ENCODE measurements at places on chromosomes 7 and 10.

GRCh38 chr7:46449743-46450142 lies 528.7 kb upstream of the IGFBP3 start:
- DNase-seq: no peak

GRCh38 chr10:90577569-90577968 lies 280.3 kb downstream of the HTR7 start:
- DNase-seq: no peak

GRCh38 chr7:39446546-39446945 lies 119.7 kb upstream of the YAE1 start:
- no peak for DNase-seq

- DNase-seq: no peak
Measured at GRCh38 chr7:47514818-47515217, 67.1 kb downstream of the TNS3 start.

- no peak for DNase-seq
Measured at GRCh38 chr10:106661767-106662140, 502.8 kb downstream of the SORCS1 start.

DNA sequence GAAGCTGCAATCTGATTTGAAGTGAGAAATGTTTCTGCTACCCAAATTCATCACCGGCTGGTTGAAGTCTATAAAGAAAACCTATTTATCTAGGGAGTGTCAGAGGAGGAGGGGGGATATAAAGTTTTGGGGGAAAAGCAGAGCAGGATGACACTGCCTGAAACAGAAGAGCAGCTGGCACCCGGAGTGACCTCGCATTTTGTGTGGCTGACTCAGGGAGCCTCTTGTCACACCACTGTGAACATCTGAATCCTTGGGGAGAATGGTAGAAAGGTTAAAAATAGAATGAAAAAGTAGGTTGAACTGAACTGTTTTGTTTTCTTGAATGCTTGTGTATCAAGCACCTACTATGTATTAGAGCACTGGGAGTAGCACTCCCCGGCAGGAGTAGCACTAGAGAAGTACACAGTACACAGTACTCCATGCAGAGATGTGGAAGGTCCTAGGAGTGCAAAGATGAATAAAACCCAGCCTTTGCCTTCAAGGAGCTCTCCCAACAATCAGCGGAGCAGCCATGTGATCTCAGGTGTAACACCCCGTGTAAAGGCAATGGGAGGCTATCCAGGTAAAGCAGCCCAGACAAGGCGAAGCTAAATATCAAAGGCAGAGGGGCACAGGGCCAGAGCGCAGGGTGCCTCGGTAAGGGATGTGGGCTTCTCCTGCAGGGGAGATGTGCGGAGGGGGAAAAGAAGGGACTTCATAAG lies 13.5 kb downstream of the CRTAC1 start:
- DNase-seq: no peak

GRCh38 chr10:85547460-85548023 lies 819.1 kb downstream of the GRID1 start:
- DNase-seq: no peak

DNA sequence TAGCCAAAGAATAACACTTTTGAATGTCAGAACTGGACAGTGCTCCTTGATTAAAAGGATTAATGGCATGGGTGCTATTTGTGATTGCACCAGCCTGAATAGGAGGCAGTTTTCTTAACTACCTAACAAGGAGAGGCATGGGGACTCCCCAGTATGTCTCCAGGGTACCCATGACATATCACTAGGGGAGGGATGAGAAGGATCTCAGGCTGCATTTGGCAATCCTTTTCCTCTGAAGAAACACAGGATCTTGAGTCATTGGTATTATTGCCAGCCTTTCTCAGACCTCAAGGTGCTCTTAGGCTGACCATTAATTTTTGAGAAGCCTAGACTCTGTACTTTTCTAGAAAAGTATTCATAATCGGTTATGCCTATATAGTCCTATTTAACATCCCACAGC lies 77.5 kb upstream of the NPVF start:
- DNase-seq: no peak

GRCh38 chr7:158814637-158815036 lies 14.7 kb downstream of the ESYT2 start:
- DNase-seq: no peak

DNA sequence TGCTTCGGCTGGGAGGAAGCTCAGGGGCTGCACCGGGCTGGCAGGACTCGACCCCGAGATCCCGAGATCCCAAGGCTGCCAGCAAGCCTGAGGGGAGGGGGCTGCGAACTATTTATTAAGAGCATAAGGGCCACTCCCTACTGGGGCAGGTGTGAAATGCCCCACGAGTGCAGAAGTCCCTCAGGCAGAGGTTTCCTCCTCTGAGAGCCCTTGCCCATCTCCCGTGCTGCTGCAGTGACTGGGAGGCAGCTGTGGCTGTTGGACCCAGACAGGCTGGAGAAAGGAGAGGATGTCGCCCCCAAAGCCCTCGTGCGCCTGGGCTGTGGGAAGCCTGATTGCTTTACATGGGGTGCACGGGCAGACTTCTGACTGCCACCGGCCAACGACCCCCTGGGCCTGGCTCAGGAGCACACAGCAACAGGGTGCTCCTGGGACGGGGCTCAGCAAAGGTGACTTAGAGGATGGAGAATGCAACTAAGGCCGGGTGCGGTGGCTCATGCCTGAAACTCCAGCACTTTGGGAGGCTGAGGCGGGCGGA lies 39.8 kb downstream of the RGS10 start:
- DNase-seq: peak; percentile 35

GRCh38 chr10:63703740-63704345 lies 182.6 kb downstream of the REEP3 start:
- DNase-seq: no peak

- DNase-seq: no peak
Measured at GRCh38 chr7:70599446-70600190, 532.3 kb upstream of the GALNT17 start.

DNA sequence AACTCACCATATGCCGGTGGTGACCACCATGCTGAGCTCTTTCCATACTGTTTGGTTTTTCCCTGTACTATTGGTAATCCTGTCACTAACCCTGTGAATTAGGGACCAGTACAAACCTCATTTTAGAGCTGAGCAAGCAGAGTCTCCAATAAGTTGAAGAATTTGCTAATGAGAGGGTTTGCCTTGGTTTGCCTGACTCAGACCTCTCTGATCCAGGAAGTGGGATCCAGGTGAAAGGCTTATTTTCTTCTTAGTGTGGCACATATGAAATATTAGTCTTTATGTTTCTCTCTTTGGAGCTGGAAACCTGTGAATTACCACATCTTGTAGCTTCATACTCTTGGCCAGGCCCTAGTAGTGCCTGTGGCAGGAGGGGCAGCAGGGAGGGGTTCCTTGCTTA lies 114.1 kb upstream of the IGFBP3 start:
- DNase-seq: no peak

DNA sequence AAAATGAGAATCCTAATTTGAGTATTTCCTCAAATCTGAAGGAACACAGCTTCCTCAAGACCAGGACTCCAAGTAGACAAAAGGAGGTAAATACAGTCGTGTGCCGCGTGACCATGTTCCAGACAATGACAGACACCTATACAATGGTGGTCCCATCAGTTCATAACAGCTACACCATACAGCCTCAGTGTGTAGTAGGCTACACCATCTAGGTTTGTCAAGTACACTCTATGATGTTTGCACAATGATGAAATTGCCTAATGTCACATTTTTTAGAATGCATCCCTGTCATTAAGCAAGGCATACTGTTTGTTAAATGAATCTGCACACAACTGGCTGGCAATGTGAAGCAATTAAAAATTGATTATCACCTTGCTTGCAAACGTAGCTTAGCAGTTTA lies 107.9 kb downstream of the PROSER2 start:
- DNase-seq: no peak

DNA sequence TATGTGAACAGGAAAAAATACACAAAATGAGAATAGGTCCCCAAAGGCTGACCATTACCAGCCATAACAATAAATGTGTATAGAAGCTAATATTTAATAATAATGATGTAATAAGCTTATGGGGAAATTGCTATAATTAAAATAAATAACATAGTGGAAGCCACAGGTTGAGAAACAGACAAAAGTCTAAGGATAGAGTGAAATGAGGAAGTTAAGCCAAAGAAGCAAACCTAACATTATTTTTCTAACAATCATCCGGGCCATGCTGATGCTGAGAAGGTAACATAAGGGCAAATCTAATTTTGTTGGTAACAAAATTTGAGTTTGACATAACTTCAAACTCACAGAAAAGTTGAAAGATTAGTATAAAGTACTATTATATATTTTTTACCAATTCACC lies 115.9 kb downstream of the MICU1 start:
- no peak for DNase-seq

DNA sequence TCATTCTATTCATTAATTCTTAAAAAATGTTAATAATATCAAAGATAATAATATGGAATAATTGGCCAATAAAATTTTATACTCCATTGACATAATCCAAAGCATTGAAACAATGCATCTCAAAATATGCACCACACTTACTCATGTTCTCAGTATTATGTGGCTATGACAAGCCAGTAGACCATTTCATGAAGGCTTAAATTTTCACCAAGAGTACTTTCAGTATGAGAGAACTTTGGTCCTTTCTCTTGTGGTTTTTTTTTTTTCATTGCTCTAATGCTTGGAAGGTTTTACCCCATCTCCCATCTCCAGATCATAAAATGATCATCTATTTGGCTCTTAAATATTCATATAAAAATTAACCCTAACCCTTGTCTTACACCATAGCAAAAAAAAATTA lies 45.5 kb upstream of the TMEM140 start:
- no peak for DNase-seq

Data from activated CD4-positive, CD25-positive, alpha-beta regulatory T cell (primary cell).